ENCODE measurements at places on chromosomes 13 and 19.

DNA sequence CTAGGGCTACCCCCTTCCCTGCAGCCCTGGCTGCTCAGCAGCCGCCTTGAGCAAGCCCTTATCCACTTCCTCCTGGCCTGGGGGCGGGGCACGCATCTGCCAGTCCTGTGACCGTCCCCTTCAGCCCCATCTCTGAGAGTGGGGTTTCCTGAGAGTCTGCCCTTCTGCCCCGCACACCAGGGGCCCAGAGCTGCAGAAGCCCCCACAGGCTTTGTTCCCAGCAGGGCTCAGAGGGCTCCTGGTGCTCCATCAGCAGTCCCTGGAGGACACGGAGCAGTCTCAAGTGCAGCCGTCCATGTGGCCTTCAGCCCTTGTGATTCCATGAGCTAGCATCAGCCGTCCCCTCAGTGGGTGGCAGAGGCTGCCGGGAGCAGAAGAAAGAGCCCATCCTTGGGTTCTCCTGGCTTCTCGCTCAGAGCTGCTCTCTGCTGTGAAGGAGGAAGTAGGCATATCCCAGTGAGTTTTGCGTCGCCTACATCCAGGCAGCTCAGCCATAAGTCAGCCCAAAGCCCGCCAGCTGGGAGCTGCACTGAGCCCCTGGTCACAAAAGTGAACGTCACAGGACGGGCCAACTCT lies 16.3 kb downstream of the MYO9B start:
- no peak for DNase-seq

DNA sequence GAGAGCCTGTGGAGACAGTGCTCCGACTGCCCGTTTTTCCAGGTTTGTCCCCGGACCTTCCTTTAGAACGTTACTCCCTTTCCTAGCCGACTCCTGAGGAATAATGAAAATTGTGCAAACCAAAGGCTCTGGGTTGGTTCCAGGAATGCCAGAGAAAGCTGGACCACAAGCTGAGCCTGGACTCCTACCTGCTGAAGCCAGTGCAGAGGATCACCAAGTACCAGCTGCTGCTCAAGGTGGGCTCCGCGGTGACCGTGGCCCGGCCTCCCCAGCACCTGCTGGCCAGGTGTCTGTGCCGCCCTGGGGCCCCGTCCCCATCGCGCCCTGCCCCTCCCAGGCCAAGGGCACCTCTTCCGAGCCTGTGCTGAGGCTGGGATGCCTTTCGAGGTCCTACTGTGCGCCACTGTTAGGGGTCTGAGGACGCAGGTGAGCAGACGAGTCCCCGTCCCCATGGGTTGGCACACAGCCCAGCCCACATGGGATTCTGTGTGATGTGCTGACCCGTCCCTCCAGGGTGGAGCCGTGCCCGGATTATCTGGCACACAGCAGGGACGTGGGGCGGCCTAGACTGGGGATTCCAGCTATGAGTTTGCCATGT lies 20.5 kb upstream of the F7 start:
- no peak for DNase-seq

- no peak for DNase-seq
These were observed 581 bp downstream of the CALR start for GRCh38 chr19:12938779-12939601.

- DNase-seq = peak; percentile 54
These were observed 20.5 kb downstream of the ZNF114 start for GRCh38 chr19:48290401-48290770.

GRCh38 chr19:43624933-43625332 lies 5.5 kb upstream of the ZNF428 start:
- DNase-seq = no peak

DNA sequence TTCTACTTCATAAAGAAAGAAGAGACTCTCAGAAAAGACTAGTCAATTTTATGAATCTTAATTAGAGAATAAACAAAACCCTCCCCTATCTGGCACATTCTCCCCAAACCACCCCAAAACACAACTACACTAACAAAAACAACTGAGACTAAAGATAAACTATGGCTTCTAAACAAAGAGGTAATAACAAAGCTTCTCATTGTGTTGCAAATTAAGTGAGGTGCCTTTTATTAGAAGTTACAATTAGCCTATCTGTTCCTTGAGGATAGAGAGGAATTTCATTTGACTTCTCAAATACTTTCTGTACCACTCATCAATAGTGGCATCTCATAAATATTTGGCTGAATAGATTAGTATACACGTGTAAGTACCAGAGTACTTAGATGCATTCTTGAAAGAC lies 1196.2 kb downstream of the PCDH9 start:
- no peak for DNase-seq

Data from right forelimb (tissue), 1 donor.